CD4-positive, alpha-beta T cell treated with Interleukin-6 for 4 hours (primary cell): ENCODE measurements at places on chromosomes 3 and 15.

- DNase-seq: no peak
These were observed 22.3 kb upstream of the C2CD4B start for GRCh38 chr15:62187425-62187824.

DNA sequence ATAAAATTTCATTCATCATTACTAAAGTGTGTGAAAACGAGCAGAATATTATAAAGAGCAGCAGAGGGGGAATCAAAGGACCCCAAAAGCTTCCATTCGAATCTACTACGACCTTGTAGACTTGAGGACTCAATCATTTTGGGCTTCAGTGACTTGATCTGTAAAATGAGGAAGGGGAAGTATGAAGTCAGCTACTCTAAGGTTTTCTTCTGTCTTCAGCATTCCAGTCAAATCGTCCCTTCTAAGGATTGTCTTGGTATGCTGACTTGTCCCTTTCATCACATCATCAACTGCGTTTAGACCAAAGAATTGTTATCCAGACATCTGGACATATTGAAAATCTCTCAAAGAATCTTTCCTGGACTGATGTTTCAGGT lies 44.8 kb downstream of the PLD1 start:
- no peak for DNase-seq

DNA sequence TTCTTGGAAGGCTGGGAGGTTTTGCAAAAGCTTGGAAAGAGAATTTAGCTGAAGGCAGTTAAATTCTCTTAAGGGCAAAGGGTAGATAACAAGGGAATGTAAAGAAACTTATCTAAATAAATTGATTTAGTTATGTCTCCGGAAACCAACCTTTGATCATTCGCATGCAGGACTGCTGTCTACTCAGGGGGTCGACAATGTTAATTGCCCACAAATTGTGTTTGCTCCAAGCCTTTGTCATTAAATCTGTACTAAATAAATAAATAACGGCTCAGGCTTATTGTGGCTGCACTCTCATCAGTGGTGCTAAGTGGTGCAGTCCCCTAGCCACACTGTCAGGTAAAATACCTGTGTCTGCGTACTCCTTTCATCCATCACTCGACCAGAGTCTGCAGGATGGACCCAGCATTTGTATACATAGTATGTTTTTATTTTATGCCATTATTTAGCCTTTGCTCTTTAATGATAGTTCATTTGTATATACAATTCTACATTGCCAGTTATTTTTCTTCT lies 497.4 kb upstream of the RASGRP1 start:
- DNase-seq: no peak

DNA sequence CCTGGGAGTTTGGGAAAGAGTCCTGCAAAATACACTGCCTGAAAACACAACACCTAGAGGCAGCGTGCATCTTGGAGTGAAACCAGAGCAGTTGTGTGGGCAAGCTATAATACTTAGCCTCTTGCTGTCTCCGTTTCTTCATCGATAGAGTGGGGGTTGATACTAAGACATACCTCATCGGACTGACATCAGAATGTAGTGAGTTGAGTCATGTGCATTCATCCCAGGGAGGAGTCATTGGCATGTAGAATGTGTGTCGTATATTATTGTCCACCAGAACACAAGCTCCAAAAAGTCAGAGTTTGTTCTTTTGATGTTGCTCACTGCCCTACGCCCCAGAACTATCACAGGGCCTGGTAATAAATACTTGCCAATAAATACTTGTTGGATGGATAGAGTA lies 4.3 kb downstream of the SNTN start:
- DNase-seq: no peak

- DNase-seq: no peak
These were observed 40.4 kb upstream of the SMAD3 start for GRCh38 chr15:67024998-67025368.

GRCh38 chr15:57662091-57662744 lies 44.3 kb upstream of the POLR2M start:
- no peak for DNase-seq

- DNase-seq: no peak
These were observed 384 bp downstream of the KNL1 start for GRCh38 chr15:40594429-40594836.

DNA sequence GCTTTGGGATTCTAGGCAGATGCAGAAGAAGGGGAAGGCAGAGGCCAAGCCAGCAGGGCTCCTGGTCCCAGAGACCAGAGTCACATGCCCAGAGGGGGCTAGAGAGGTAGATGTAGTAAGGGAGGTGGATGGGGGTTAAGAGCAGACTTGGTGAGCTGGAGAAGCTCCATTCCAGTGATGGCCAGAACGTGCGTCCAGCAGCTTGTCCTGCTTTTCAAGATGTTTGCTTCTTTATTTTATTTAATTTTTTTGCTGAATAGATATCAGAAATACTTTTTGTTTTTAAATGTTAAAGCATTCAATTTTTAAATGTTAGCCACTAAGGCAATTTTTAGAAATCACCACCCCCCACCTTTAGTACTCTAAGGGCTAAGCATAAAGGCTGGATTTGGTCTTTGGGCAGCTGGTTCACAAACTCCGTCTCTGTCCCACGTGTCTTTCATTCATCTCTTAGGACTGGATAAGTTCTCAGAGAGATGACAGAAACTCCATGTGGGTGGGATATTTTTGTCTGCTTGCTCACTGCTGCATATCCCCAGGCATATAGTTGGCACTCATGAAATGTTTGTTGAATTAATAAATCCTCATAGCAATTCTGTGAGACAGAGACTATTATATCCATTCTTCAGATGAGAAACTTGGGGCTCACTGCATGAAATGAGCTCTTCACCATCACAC lies 6.7 kb downstream of the COLQ start:
- DNase-seq: no peak

DNA sequence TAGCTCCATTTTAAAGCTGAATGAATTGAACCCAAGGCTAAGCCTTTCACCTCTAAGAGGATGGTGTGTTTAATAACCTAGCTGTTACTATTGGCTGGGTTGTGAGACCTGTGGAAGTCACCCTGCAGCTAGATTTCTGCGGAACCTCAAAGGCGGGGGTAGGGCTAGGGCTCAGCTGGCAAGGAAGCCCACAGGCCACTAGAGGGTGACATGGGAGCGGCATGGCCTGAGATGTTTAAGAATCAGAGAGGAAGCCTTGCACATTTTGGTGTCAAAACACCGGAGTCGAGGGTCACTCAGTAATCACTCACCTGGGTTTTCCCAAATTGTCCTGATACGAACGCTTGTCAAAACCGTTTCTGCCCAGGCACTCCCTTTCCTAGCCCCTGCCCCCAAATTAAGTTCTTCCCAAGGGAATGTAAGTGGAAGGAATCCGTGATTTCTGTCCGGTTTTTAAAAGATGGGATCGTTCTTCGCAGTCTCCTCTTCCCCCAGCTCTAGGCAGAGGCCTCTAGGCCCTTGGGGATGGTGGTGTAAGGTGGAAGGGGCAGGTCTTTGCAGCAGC lies 3.8 kb upstream of the ACAD9 start:
- DNase-seq: peak; percentile 78

DNA sequence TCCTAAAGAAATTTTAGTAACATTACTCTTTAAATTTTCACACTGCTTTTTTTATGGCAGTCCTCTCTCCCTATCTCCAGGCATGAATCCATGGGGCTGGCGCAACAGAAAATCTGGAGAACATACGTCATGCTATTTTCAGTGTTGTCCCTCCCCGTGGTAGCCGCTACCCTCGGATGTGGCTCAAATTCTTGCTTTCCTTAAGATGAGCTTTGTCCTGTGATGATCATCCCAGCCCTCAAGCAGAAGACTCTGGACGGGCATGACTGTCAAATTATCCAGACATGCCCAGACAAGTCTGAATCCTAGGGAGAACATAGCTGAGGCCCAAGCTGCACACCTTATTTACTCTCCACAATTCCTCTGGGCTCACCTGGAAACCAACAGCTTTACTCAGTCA lies 49.1 kb downstream of the FMN1 start:
- no peak for DNase-seq

DNA sequence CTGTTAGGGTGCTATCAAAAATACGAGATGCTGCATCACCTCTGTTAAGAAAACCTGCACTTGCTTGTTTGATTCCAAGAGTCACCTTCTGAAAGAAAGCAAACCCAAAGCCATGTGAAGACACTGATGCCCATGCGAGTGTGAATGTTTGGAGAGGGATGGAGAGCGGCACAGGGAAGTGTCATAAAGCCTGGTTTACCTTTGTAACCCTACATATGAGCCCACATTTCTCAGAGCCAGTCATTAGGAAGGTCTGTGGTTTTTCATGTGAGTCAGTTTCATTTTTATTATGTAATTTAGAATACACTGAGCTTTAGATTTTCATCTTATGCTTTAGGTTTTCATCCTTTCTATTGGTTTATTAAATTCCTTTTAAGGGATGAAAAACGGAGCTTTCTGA lies 896.8 kb downstream of the ROBO1 start:
- DNase-seq: no peak
